ENCODE measurements at places on chromosomes 1 and 21.

GRCh38 chr1:230043081-230043480 lies 24.0 kb upstream of the GALNT2 start:
- DNase-seq, result no peak

DNA sequence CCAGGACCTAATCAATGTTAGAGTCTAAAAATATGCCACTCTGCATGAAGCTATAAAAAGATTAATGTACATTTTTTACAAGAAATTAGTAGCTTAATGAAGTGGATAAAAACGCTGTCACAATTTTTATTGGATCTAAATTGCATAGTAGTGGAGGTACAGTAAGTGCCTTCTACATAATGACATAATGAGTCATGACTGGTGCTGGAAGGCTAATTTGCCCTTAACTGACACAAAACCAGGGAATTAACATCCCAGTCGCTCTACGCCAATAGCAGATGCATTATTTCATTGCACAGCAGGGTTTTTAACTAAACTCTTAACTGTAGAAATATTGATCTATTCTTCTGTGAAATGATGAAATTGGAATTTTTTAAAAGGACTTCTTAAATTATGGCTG lies 33.3 kb downstream of the RRAGC start:
- DNase-seq, result no peak

- no peak for DNase-seq
These were observed at the start of gene MANEAL for GRCh38 chr1:37793773-37794371. MANEAL (plus strand) TSS chr1:37793847; CDS start chr1:37794183, 336 bp downstream.

DNA sequence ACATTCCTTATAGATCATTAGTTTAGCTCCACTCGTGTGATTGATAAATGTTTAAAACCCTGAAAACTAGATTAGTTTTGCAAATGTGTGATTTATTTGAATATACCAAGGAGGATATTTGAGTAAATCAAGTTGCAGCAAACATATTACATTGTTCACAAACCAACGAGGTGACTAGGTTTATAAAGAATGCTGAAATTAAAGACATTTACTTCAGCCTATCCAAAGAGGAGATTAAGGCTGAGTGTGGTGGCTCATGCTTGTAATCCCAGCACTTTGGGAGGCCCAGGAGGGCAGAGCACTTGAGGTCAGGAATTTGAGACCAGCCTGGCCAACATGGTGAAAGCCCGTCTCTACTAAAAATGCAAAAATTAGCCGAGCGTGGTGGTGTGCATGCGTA lies 34.1 kb downstream of the VTCN1 start:
- DNase-seq, result no peak

DNA sequence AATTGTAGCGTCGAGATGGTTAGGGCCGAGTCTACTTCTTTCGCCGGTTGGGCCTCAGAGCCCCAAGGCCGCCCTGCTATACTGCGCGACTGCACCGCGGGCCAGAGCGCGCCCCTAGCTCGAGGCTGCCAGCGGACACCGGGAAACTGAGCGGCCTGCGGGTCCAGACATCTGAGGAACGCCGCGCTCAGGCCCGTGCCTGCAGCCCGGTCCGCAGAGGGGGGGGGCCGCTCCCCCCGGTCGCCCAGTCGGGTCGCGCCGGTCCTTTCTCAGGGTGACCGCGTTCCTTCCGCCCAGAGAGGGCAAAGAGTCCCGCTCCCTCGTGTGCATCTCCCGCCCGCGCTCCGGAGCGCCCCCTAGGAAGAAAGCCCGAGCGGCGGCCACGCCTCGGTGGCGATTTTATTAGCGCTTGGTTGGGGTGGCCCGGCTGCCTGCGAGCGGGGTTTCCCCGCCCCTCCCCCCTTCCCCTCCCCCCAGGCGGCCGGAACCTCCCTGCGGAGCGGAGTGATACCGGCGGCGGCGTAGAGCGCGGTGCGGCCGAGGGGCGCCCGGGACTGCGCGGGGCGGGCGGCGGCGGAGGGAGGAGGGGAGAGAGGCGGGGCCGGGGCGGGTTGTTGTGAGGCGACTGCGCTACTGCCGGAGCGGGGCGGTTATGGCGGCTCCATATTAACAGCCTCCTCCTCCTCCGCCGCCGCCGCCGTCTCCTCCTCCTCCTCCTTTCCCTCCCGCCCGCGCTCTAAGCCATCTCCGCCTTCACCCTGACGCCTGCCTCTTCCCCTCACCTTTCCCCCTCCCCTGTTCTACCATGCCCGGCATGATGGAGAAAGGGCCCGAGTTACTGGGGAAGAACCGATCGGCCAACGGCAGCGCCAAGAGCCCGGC lies at the start of gene RCOR3:
Gene RCOR3, plus strand, starts transcription at position 611 of the 882 bp plus-strand sequence. Its CDS starts 195 bp downstream, at position 806.
- peak; percentile 92 for DNase-seq

GRCh38 chr1:240309769-240310168 lies 218.1 kb downstream of the FMN2 start:
- no peak for DNase-seq

DNA sequence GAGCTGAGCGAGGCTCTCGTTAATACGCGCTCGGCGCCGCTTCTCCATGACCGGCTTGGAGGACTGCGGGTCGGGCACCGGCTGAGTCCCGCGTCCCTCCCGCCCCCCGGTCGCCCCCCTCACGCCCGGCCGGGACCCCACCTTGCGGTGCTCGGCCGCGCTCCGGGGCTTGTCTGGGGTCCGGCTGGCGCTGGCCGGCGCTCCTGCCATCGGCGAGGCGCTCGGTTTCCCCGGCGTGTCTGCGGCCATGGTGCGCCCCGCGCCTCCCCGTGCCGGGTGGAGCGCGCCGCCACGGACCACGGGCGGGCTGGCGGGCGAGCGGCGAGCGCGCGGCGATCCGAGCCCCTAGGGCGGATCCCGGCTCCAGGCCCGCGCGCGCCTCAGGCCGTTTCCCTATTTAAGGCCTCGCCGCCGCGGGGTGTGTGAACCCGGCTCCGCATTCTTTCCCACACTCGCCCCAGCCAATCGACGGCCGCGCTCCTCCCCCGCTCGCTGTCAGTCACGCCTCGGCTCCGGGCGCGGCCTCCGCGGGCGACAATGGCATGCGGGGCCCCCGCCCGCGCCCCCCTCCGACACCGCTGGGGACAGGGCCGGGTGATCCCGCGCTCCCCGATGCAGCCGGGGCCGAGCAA lies at the start of gene HES4:
Gene HES4, minus strand, starts transcription at position 373 of the 632 bp plus-strand sequence. Its CDS starts 124 bp downstream, at position 249.
- DNase-seq, result peak; percentile 62

DNA sequence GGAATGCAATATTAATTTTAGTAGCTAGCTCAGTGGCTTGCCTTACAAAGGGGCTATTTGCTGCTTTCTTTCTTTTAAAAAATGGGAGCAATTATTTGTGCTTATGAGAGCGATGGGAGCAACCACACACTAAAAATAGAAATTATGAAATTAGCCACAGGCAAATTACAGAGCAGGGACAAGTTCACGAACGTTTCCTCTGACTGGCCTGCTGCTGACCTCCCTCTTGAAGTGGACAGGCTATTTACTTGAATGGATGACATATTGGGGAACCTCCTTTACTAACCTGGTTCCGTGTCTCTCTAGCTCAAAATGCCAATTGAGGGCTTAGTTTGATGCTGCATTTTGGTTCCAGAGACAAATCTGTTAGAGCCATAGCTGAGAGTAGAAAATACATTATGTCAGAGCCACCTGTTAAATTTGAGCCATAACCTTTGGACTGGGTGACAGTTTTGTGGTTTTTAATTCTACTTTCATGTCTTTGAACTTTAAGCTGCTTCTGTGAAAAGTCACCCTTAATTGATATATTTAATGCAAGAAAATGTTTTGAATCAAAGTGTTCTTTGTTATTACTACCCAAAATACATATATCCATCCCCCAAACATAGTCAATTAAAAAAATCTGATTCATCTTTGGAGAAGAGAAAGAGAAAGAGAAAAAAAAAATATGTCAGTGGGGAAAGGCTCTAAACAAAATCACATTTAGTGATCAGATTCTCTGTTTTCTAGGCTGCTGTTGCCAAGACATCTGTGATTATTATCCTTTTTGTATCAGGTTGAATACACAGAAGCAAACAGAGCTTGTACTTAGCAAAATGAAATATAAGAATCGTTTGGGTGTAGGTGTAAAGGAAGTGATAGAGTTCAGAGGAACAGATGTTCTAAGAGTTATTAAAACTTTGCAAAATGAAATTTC lies 351.9 kb downstream of the ADGRL2 start:
- DNase-seq, result no peak

DNA sequence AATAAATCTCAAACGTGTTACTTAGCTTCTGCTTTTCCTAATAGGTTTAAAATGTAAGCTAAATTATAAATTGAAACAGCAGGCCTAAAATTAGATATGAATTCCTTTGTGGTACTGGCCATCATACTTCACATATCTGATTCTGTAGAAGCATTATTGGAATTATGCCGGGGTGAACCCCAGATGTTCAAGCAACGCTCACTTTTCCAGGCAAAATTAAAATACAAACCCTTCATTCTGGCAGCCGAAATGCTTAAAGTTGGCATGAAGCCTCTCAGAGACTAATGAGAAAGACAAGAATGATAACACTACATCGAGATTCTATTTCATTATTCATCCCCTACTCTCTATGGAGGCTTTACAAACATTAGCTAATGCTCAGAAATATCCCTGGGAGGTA lies 1352.7 kb upstream of the ADGRL2 start:
- DNase-seq, result no peak

- no peak for DNase-seq
These were observed 17.3 kb upstream of the ACADM start for GRCh38 chr1:75707191-75707590.

DNA sequence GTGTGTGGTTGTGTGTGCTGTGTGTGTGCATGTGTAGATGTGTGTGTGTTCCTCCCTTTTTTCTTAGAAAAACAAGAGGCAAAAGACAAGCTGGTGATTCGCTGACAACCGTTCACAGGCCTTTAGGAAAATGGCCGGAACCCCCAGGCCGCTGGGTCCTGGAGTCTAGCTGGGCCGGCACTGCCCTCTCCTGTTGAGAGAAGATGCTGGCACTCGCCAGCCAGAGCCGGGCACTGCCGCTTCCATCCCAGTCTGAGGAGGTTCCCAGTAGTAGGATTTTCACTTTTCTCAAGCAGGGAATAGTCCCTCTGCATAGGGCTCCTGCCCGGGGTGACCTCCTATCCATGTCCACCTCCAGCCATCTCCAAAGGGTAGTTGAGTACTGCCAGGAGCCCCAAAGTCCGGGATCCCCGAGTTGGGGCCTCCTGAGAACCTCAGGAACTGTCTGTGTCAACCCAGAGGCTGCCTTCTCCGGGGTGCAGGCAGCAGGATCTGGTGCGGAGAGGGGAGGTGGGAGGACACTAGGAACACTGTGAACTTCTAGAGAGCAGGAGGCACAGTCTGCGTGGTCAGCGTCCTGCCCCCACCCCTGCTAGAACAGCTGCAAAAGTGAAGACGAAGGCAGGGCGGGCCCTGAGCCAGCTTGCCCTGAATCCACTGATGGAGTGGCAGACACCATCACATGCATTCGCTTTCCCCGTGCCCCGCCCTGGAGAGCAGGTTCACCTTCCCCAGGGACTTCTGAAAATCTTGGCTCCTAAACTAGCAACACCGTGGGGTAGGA lies 44.1 kb upstream of the ARHGEF16 start:
- DNase-seq, result no peak

DNA sequence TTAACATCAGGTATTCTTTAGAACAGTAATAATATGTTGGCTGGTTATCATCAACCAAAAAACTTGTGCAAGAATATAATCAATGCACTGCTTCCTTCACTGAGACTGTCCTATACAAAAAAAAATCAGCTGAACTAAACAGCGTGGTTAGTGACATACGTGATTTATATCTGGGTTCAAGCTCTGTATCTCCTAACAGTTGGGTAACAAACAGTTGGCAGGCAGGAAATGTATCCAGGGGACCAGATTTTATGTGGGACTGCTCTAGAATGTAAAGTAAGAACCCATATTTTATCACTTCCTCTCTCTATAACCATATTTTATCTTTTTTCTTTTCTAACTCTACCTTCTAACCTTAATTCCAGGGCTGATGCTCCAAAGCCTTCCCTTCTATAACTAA lies 8.0 kb downstream of the ACBD6 start:
- DNase-seq, result no peak

DNA sequence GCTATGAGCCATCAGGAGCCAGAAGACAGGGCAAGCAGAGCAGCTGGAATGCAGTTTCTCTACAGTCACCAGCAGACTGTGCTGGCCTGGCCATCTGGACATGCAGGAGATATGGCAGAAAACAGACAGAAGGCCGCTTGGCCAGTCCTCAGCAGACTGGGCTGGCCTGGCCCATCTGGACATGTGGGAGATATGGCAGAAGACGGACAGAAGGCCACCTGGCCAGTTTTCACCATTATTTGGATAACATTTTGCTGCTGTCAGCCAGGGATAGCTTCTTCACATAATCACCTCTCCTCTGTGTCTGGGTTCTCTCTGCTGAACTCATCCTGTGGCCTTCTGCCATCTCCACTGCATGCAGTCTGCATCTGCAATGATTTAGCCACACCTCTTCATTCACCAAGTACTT lies 25.0 kb upstream of the CACYBP start:
- DNase-seq, result no peak

DNA sequence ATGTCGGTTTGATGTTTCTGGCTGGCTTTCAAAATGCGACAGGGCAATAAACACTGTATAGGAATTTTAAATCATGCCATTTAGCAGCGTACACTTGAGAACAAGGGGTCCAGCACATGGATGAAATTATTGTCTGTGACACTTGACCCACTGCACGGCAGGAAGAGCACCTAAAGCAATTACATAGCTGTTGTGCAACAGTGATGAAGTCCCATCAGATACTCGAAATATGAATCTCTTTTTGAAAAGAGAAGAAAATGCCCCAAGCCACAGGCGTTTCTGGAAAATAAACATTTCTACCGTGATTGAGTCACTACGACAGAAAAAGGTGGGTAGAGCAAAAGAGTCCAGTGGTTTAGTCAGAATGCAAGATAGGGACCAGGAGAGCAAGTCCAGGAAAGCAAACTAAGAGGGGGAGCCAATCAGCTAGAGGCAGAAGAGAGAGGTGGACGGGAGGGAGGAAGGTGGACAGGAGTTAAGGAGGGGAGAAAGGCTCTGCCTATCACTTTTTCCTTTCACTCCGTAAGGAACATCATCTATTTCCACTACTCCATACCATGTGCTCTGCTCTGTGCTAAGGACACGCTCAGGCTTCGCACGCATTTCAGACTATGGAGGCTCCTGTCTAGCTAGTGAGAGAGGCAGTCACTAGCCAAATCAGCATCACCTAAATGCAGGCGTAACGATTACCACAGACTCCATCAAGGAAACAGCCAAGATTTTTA lies 6.4 kb downstream of the DSCAM start:
- no peak for DNase-seq

DNA sequence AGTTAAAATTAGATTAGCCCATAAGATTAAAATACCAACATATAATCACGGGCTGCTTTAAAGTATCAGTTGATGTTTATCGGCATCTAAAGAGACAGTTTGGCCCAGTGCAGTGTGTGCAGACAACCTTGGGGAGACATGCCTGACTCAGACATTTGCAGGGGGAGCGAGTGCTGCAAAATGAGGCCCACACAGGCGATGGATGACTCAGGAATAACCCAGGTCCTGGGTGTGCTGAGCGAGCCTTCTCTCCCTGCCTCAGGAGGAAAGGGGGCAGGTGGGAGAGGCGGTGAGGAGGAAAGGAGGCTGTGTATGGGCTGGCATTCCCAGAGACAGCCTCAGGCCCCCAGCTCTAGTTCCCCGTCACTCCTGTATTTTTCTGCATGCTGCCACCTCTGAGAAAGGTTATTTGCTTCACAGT lies 9.0 kb downstream of the SLC9A1 start:
- DNase-seq, result no peak
